ENCODE measurements at places on chromosomes 4 and X.

GRCh38 chrX:149962859-149963757 lies 24.8 kb upstream of the EOLA2 start:
- no peak for DNase-seq

- no peak for DNase-seq
These were observed 568 bp downstream of the FHDC1 start for GRCh38 chr4:152936446-152937335.

GRCh38 chr4:6929339-6929811 lies 19.7 kb downstream of the TBC1D14 start:
- DNase-seq, result no peak

- no peak for DNase-seq
These were observed 61.2 kb downstream of the C4orf50 start for GRCh38 chr4:5957076-5957475.

DNA sequence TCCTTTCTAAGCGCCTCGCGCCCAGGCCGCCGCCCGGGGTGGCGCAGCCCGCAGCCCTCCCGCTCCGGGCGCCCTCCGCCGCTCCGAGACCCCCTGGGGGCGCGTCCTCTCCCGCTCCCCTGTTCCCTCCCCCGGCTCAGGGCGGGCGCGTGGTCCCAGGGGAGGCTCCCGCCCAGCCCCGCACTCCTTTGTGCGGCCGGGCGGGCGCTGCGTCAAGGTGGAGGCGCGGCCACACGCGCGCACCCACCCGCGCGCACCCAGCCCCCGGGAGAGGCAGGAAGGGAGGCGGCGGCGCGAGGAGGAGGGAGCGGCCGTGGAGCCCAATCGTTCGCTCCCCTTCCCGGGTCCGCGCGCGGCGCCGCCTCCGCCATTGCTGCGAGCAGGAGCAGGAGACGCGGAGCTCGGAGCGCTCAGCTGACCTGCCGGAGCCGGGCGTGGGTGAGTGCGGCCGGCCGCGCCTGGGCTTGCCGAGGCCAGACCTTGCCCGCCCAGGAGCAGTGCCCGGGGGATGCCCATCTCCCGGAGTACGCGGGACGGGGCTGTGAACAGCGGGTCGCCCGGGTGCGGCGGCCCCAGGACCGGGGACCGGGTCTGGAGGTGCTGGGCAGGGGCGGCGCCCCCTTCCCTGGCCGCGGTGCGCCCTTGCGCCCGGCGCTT lies at the start of gene NSG1:
NSG1 (plus strand) TSS at position 367 of the 657 bp plus-strand sequence. CDS start 528 bp downstream, outside the sequence.
- DNase-seq, result no peak

GRCh38 chrX:42149765-42150164 lies 226.4 kb upstream of the CASK start:
- peak; percentile 22 for DNase-seq

GRCh38 chrX:38275615-38276014 lies 51.7 kb downstream of the RPGR start:
- DNase-seq, result no peak

DNA sequence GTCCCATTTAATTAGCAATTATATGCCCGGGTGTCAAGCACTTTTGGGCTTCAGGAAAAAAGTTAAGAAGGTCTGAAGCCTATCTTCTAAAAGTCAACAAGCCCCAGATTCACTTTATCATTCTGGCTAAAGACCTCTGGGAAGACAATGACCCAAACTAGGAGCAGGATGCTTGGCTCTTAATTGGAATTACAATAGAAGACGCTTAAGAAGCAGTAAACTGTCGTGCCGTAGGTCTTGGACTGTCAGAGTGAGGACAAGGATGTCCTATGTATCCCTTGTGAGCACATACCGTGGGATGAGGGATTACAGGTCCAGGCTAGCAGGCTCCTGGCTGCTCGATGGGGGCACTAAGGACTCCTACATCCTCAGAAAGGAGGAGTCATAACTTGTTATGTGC lies 3.2 kb upstream of the ARHGAP36 start:
- no peak for DNase-seq

DNA sequence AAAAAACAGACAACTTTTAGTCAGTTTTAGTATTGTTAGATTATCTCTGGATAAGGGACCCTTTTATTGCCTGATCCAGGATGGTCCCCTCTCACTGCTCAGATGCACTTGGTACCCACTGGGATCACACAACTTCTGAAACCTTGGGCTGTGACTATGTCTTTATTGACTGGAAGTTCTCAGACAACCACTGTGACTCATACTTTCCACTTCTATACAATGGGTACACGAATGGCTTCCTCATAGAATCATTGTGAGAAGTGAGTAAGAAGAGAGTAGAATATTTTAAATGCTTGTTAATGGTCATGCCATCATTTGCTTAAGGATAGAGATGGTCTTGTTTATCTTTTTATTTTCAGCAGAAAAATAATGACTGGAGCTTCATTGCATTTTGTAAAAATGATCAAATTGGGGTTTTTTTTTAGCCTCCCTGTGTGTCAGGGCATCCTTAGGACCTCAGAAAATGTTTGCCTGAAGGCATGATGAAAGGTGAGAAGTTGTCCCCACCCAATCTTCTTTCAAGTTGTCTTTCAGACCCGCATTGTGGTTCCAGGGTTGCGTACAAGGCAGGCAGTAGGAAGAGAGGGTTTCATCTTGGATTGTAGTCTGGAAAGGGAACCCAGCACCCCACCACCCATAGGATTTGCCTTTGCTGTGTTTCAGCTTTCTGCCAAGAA lies 115.1 kb downstream of the CPEB2 start:
- DNase-seq, result no peak

- no peak for DNase-seq
These were observed 770.2 kb downstream of the FSTL5 start for GRCh38 chr4:161393602-161394001.

GRCh38 chrX:109952985-109953905 lies 49.7 kb upstream of the TMEM164 start:
- peak; percentile 34 for DNase-seq

DNA sequence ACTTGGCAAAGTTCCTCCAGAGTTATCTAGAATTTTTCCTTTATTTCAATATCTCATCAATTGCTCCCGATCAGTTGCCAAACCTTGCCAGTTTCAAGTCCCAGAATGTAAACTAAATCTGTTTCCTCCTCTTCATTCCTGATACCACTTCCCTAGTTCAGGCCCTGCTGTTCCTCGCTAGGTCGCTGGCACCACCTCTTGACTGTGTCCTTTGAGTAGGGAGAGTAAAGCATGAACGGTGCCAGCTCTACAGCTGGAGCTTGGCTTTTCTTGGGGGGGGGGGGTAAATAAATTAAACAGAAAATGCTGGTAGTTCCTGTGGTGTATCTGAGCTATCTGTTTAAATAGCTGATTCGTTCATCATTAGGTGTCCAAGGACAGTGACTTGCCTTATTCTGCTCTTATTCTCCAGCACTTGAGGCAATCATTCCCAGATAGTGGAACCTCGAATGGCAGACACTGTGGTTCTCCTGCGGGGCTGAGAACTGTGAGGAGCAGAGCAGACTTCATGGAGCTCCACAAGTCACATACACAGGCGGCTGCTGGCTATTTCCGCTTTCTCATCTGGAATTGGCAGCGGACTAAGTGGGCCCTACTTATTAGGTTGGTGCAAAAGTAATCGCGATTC lies 168.3 kb upstream of the FAT1 start:
- no peak for DNase-seq

GRCh38 chrX:110964786-110965185 lies 131.2 kb upstream of the PAK3 start:
- peak; percentile 63 for DNase-seq

- DNase-seq, result no peak
These were observed 775.9 kb upstream of the INTU start for GRCh38 chr4:126856906-126857305.

DNA sequence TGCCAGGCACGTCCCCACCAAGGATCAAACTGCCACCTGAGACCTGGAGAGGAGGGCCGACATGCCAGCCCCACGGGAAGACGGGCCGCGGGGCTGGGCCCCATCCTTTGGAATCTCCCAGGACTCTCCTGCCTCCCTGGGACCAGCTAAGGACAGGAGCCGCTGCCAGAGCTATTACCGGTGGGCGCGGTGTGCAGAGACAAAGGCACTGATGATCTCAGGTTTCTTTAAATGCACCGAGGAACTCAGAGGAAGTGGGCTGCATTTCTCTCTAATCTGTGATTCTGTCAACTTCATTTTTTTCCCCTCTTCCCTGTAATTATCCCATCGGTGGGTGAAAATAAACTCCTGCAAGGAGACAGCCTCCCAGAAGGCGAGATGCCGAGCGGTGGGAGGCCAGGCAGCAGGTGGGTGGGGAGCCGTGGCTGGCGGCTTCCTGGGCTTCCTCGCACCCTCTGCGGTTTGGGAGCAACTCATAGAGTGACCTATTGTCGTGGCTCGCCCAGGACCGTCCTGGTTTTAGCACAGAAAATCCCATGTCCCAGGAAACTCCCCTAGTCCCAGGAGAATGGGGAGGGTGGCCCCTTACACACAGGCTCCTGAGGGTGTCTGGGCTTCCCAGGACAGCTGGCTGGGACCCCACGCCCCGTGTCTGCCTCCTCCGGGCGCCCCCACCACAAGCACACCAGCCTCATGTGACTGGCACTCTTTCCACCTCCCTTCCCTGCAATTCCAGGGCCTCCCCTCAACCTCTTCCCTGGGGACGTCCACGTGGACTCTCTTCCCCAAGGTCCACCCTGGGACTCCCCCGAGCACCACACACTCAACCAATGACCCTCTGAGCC lies 62.3 kb upstream of the ADRA2C start:
- no peak for DNase-seq

GRCh38 chrX:97987979-97988378 lies 1104.3 kb downstream of the RPA4 start:
- DNase-seq, result no peak

GRCh38 chr4:154928640-154929257 lies 147.7 kb downstream of the RBM46 start:
- no peak for DNase-seq

DNA sequence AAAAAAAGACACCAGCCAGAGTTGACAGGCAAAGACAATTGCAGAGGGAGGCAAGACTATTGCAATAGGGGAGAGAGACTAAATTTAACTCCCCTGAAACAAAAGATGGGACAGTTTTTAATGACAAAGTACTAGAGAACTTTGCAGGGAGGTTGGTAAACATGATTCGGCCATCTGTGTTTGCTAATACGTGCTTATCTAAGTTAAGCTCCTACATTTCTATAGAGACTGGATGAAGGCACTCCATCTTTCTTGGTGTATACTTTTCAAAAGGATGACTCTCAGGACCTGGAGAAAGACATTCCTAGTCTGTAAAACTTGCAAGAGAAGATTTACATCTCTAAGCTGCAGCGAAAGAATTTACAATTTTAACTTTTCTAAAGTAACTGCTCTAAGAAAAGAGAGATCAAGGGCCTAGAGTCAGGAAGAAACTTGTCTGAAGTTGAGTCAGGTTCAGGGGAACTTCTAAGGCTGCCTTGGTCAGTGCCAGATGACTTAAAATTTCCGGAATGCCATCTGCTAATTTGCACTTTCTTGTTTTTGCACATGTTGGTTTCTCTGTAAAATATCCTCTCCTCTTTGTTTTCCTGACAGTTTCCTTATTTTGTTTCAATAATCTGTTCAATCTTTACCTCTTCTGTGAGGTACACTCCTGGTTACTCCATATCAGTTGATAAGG lies 10.6 kb downstream of the ADAM29 start:
- no peak for DNase-seq

DNA sequence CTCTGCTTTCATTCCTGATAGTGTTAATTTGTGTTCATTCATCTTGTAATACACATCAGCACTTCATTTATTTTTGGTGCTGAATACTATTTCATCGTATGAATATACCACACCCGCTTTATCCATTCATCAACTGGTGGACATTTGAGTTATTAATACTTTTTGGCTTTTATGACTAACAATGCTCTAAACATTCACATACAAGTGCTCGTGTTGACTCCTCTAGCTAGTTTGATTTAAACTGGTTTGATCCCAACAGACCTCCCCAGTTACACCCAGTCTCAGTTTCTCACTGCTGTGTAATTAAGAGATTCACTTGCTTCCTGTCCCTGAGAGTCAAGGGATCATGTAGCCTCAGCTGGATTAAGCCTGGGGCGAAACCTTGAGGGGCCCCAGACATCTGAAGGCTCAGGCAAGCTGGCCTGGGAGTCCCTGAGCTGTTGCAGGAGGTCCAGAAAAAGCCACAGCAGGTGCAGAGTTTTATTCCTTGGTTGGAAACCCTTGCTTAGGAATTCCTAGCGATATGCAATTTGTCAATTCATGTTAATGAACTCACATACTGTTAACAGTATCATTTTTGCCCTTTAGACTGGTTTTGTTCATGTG lies 52.8 kb upstream of the CLDN24 start:
- DNase-seq, result no peak

GRCh38 chr4:8046925-8047541 lies 107.4 kb upstream of the AFAP1 start:
- DNase-seq, result no peak

GRCh38 chr4:151865312-151865711 lies 104.5 kb upstream of the GATB start:
- no peak for DNase-seq

DNA sequence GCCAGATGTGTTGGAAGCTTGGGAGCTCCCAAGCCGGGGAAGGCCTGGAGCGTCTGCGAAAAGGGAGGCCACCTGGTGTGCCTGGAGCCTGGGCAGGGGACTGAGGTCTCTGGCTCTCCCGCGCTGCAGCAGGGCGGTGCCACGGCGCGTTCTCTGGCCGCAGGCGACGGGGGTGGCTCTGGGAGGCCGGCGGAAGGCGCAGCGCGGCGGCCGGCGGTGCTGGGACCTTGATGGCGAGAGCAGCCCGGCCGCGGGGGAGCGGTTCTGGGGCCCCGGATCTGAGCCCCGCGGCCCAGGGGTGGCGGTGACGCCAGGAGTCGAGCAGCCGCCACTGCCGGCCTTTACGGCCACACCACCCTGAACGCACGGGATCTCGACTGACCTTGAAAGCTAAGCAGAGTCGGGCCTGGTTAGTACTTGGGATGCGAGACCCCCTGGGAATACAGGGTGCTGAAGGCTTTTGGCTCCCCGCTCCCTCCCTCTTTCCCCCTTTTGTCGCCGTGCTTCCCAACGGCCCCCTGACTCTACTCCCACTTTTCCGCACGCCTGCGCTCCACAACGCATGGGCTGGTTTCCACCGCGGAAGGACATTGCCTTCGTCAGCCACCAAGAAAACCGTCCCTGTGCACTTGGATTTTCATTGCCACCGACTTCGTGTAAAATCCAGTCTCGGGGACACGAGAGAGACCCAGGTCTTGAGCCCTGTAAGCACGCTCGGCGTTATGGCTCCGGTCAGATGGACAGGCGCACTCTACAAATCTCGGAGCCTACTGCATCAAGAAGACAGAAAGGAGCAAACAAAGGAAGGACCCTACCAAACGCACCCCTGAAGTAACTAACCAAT lies 9.5 kb downstream of the FRG2 start:
- no peak for DNase-seq

GRCh38 chr4:15996773-15997172 lies 33.8 kb upstream of the FGFBP2 start:
- no peak for DNase-seq

GRCh38 chr4:40572692-40573310 lies 56.9 kb downstream of the RBM47 start:
- DNase-seq, result no peak

GRCh38 chr4:2470791-2471190 lies 1.9 kb downstream of the RNF4 start:
- DNase-seq, result no peak

All from NCI-H524 treated with DMSO at 0.1 percent for 48 hours (cell line).